ENCODE measurements at places on chromosomes 5 and 9. TPM values are rescaled to one million over a fixed set of nuclear protein-coding genes. Genes with fewer than 3 reads are reported as not detected.

DNA sequence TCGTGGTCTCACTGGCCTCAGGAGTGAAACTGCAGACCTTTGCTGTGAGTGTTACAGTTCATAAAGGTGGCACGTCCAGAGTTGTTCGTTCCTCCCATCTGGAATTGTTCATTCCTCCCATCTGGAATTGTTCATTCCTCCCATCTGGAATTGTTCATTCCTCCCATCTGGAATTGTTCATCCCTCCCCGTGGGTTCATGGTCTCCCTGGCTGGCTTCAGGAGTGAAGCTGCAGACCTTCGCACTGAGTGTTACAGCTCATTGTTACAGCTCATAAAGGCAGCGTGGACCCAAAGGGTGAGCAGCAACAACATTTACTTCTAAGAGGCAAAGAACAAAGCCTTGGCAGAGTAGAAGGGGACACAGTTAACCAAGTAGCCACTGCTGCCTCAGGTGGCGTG lies 69.1 kb downstream of the GCNT1 start:
- no peak for DNase-seq

DNA sequence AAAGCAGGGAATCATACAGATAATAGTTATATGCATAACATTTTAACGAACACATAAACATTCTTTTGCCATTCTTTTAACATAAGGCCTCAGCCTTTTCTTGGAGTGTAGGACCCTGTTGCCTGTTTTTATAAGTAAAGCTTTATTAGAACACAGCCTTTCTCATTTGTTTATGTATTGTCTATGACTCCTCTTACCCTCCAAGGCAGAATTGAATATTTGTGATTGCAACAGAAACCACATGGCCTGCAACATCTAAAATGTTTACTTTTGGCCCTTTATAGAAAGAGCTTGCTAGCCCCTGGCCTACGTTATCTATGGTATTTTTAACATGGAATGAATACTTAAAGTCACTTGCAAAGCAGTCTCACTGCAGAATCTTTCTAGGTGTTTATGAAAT lies 2.6 kb downstream of the SLC31A1 start:
- DNase-seq: no peak

DNA sequence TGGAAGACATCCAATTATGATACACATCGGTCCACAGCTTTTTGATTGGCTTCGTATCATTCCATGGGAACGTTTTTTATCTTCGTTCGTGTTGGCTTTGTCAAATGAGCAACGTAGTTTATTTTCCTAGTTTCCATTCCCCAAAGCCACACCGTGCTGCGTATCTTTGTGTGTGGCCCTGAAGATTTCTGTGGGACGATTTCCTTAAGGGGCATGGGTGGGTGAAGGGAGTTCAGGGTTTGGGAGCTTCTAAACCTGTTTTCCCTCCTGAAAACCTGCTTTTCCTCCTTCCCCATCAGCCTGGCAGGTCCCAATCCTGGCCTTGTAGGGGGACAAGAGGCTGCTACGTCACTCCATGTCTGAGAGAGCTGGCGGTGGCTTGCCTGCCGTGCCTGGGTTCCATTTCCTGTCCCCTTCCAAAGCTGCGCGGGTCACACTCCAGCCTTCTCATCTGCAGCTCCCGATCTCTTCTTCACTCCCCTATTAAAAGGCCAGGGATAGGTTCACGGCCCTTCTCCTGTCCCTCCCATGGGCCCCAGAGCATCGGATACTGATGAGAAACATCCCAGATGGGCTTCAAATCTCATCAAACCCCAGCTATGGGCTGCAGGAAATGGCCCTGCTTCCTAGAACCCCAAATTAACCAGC lies 23.5 kb upstream of the ASS1 start:
- no peak for DNase-seq

DNA sequence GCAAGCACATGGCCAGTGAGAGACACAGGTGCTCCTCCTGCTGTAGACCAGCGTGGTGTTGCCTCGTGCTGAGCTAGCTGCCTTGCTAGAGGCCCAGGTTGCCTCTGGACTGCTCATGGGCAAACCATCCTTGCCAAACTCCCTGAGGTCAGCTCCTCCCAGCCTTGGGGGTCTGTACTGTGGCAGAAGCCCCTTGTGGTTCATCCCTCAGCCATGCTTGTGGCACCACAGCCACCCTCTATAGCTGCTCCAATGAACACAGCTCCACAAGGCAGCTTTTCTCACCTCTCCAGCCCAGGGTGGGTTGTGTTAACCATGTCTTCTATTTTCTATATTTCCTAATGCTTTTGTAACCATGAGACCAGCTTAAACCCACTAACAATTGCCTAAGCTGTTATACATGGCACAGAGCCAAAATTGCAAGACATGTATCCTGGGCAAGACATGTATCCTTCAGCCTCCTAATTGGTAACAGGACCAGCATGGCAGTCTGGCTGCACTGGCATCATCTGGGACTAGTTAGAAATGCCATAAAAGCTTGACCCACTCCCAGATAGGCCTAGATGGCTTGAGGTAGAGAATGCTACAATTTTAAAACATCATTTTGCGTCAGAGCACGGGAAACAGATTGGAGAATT lies 183.1 kb upstream of the S1PR3 start:
- no peak for DNase-seq

DNA sequence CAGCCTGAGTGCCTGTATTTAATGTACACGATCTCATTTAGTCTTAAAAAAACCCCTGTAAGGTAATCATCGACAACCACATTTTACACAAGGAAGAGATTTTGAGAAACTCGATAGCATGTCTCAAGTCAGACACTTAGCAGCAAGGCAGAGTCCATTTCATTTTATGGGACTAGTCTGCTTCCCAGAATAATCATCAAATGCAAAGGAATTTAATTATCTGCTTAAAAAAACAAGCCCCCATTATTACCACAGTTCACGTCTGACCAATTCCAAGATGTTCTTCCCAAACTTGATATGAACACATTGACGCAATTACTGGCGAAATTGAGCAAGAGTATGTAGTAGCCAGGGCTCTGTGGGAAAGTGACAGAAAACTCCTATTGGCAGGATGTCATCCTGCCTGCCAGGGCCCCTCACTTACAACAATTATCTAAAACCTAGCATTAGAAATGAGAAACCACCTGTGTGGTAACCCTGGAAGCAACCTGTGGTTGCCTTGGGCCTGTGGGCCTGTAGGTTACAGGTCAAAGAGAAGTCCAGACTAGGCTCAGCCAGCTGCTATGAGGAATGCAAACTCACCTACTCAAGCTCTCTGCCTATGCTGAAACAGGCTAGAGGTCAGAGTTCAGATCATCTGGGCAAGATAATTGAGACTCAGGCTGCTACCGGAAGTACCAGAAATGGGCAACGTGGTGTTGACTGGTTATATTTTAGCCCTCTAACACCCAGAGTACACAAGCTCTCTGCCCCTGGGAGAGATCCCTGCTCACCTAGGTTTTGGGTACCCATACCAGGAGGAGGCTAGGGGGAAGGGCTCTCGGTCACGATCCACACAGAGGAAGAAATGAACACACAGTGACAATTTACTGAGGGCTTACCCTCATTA lies 1.6 kb downstream of the B4GALT1 start:
- peak; percentile 72 for DNase-seq

DNA sequence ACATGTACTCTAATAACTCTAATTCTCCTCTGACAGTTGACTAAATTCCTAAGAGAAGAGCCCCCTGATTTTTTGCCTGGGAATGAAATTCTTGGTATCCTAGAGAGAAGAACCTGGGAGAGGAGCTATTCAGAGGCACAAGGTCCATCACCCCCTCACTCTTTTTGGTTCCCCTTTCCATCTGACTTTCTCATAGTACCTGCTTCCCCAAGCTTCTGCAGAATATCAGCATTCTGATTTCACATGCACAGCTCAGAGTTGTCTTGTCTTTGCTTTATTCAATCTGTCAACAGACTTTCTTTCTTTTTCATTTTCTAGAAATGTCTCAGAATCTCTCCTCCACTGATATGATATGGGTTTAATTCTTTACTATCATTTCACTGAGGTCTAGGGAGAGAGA lies 141.5 kb upstream of the FBXL17 start:
- no peak for DNase-seq

DNA sequence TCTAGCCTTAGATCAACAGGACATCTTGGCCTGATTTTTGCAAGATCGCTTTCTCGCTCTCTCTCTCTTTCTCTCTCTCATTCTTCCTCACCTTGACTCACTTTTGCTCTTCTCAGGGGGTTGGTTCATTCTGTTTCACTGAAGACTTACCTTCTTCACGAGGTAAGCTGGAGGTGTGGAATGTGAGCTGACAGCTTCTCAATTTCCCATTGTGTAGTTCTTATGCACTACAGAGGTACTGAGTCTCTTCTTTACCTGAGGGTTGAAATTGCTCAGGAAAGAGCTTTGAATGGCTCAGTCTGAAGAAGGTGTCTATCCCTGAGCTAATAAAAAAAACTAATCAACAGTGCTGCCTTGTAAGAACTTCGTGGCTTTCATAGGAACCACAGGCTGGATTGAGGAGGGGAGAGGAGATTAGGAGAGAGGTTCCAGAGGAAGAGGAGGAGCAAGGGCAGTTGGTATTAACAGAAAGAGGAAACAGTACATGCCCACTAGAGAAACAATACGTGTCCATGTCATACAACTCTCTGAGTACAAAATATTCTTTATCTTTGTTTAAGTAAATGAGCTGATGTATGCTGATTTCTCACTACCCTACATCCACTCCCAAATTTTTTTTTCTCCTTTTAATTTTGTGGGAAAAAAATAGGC lies 192.2 kb downstream of the TMEM167A start:
- DNase-seq: no peak

DNA sequence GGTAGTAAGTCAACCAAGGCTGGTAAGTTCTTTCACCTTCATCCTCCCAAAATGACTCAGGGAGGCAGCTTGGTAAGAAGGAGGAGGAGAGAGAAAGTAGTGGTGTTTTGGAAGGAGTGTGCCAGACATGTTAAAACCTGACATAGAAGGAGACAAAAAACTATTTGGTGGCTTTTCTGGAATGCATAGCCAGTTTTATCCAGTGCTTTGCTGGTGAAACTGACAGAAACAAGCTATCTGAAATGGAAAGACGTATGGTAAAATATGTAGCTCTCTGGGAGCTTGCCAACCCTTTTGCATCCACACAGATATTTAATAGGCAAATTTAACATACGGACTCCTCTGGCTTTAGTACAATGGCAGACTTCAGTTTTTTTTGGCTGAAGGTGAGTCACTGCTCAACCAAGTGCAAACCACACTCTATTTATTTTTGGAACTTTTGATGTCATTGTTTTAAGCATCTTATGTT lies 45.4 kb downstream of the RAB14 start:
- DNase-seq: no peak

DNA sequence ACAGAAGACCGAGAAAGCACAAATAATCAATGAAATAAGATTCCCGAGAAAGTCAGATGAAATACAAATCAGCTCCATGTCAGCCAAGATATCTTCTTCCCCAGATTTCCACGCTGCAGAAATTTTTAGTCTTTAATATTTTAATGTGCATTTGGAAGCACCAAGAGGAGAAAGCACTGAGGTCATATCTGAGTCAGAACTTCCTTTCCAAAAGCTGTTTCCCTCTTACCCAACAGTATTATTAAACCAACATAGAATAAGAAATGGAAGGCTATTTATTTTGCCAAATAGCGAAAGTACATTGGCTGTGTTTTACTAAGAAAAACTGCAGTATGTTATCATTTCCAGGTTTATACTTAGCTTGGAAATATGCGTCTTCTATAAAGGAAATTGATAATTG lies 772.1 kb upstream of the CDH9 start:
- no peak for DNase-seq

GRCh38 chr5:165881259-165881658 lies 2375.8 kb downstream of the MAT2B start:
- DNase-seq: no peak

DNA sequence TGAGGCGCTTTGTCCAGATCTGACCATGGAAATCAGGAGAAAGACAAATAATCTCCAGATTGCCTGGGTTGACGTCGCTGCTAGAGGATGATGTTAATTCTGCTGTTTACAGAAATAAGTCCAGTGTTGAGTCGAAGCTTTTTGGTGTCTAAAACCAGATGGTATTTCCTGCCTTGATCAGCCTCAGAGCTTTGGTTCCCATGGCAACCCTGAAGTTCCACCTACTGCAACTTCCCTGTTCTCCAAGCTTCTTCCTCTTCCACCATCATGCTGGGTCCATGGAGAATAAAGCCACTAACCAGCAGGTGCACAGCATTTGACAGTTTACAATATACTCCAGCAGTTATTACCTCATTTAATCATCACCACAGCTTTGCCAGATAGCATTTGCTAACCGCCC lies 18.0 kb upstream of the GABBR2 start:
- no peak for DNase-seq

DNA sequence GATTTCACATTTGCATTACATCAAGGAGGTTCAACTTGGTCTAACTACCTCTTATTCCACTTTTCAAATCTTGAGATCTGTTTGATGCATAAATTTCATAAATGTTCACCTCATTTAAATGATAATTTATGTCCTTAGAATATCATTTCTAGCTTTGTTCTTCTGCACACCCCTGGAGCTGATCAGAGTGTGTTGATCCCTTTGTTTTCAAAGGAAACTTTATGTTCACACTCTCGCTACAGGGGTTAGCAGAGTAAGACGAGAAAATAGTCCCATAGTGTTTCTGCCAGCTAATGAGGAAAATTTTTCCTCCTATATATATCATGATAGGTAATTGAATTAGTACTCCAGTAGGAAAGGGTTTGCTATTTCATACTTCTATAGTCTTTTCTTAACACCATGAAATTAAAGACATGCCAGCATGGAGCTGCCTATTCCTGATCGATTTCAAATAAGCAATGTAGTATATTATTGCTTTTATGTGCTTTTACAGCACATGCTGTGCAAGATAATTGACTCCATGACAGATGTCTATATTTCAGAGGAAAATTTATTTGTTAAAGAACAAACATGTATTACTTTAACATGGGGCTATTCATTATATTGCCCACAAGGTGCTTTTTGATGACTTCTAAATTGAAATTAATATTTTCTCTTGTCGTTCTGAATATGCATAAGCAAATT lies 4.8 kb upstream of the PAM start:
- no peak for DNase-seq

DNA sequence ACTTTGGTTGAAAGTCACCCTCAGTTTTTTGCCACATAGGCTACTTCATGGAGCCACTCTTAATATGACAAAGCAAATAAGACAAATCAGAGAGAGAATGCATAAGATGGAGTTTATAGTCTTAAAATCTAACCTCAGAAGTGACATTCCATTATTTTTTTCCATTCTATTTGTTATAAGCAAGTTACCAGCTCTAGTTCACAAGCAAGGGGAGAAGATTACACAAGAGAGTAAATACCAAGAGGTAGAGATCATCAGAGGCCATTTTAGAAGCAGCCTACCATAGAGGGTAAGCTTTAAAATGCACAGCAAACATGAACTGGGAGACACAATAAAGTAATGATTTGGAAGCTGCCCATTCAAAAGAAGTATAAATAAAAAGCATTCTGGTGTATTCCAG lies 651.3 kb upstream of the MEF2C start:
- no peak for DNase-seq

DNA sequence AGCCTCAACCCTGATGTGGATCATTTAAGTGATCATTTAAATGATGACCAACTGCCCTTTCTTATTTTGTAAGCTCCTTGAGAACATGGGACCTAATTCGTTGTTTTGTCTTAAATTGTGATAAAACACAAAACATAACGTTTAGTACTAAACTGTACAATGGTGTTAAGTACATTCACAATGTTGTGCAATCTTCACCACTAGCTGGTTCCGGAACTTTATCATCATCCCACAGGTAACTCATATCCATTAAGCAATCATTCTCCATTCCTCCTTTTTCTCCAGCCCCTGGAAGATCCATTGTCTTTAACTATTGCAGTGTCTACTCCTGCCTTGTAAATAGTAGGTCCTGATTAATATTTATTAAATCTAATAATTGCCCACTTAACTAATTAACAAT lies 460.5 kb upstream of the BRINP1 start:
- DNase-seq: no peak

Gene KCNV2
- total RNA-seq: not detected

Gene SOHLH1
- total RNA-seq: not detected

Gene C1QTNF2
- 0.17 TPM for total RNA-seq

Gene WDR38
- not detected for total RNA-seq

Data from liver (tissue), 10 donors.